Fibroblast of the aortic adventitia (primary cell): ENCODE measurements at places on chromosomes 13 and 19.
A peak's percentile ranks its signal among the peaks of the same experiment; 100 is the strongest.

DNA sequence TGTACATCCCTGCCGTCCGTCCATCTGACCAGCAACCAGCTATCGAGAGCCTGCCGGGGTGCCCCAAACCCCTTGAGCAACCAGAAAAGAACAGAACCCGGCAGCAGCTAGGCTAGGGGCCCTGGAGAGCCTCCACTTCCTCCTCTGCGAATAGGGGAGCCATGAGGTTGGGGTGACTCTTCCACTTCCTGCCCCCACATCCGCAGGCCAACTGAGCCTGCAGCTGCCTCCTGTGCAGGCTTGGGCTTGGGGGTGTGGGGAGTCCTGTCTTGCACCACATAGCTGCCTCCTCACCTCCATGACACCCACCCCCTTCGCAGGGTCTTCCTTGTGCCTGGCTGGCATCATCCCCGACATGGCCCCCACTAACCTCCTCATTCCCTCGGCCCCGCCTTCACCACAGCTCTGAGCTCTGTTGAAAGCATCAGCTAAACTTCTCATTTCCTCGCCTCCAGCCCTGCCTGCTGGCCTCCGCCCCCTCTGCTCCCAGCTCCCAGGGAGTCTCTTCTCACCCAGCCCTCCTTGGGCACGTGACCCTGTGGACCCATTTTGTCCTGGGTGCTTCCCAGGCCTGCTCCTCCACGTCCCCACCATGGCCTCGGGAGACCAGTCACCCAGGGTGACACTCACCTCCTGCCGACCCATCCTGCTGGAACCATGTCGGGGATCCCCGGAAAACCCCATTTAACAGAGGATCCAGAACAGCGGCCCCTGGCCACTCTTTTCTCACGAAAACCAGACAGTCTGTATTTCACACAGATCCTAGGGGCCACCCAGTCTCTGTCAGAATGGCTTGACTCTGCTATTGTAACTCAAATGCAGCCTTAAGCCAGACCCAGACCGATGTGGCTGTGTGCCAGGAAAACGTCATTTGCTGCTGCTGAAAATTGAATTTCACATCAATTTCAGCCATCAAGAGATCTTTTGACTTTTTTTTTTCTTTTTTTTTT, 50.4 kb downstream of the MYO9B start:
- peak; percentile 49 for DNase-seq

DNA sequence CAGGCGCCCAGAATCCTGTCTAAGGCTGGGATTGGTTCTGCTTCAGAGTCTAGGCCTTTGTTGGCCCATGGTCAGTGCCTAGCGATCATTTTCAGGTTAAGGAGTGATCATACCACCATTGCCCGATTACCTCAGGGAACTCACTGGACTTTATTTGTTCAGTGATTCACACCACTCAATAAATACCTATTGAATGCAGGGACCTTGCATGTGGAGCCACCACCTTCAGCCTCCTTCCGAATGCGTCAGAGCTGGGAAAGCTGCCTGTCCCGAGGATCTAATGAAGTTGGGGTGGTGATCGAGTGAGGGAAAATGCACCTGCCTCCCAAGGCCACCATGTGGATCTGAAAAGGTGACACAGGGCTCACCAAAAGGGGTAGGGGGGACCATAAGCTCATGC, 40.0 kb upstream of the POU2F2 start:
- DNase-seq: no peak

- DNase-seq: no peak
Observed at GRCh38 chr19:49490287-49491029, 3.0 kb downstream of the RPL13A start.

- DNase-seq: no peak
Observed at GRCh38 chr19:32869966-32870573, 503 bp upstream of the SLC7A9 start.

DNA sequence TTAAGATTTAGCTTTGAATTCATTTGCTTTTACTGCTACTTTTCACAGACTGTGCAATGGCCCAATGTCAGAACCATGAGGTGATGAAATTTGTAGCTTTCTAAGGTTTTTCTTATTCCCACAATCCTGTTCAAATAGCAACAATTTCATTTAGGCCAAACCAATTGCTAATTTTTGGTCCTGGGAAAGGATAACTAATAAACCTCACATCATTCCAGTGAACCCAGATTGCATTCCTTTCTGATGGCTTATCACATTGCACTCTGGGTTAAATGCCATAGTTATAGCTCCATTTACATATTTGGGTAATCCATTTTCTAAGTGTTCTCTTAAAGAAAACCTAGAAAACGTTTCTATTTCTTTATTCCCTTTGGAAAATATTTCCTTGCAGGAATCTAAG, 22.9 kb upstream of the POMP start:
- peak; percentile 51 for DNase-seq
